ENCODE measurements at places on chromosomes 12 and 14.
A peak's percentile ranks its signal among the peaks of the same experiment; 100 is the strongest.

DNA sequence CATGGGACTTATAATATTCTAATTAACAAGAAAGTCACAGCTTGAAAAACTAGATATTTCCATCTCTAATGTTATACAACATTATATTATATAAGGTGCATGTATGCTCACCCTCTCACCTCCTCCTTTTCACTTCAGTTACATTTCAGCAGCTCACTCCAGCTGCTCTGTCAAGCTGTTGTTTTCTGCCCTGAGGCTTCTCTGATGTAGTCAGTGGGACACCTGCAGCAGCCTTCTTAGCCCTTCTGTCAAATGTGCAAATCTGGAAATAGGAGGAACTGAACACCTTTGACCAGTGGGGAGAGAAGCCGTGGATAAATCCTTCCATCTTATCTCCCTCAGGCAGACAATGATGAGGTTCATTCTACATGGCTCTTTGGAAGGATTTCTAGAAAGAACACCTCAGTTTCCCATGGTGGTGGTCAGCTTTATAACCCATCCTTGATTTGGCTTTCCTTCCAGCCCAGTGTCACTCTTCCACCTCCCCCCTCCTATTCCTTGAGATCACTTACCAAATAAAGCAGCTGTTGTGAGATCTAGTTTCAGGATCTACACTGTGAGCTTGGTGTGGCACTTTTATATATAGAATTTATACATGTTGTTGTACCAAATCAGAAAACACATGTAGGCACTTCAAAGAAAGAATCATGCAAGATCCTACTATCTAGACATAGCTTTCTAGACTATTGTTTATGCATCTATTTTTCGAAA, 79.6 kb upstream of the STK38L start:
- DNase-seq: no peak

DNA sequence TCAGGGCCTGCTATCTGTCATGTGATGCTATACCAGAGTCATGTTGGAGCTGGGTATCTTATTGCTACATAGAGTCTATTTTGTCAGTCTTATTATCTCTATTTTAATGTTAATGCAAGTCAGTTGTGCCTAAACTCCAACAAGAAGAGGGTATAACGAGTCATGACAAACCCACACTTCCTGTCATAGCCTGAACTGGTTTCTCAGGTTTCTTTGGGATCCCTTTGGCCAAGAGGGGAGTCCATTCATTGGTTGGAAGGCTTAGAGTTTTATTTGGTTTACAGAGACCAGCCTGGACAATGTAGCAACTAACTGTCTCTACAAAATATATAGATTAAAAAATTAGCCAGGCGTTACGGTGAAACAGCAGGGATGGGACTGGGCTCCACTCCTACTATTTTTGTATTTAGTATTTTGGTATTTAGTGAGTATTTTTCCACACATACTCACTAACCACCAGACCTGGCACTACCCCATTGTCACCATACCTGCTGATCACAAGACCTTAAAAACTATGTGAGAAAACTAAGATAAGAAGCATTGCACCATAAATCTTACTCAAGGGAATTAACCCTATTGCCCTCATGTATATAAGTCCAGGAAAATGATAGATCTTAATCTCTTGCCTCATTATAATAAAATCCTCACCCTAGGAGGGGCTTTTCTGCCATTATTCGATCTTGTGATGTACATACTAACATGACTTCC, 387.5 kb downstream of the IPO8 start:
- no peak for DNase-seq

GRCh38 chr14:71956920-71957563, 24.8 kb downstream of the RGS6 start:
- DNase-seq: no peak

DNA sequence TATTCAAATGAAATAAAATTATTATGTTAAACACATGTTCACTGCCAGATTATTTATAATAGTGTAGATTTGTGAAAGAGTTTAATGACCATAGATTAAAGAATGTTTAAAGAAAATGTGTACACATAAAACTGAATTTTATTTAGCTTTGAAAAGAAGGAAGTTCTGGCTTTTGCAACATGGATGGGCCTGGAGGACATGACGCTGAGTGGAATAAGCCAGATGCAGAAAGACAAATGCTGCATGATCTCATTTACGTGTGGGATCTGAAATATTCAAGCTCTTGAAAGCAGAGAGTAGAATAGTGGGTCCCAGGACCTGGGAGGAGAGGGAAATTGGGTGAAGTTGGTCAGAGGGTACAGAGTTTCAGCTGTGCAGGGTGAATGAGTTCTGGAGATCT, 1261.2 kb downstream of the TMEM121 start:
- no peak for DNase-seq

DNA sequence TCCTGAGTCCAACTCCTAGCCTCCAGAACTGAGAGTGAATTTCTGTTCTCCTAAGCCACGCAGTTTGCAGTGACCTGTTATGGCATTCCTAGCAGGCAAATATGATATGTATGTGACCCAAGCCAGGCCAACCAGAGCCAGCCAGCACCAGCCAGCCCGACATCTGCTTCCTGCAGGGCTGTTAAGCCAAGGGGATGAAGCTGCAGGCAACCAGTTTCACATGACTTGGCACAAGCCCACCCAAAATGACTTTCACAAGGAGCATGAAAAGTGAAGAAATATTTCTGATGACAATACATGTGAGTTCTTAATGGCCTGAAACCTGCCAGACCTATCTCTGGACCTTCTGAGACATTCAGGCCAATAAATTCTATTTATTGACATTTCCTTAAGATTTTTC, 68.1 kb downstream of the ITPK1 start:
- no peak for DNase-seq

DNA sequence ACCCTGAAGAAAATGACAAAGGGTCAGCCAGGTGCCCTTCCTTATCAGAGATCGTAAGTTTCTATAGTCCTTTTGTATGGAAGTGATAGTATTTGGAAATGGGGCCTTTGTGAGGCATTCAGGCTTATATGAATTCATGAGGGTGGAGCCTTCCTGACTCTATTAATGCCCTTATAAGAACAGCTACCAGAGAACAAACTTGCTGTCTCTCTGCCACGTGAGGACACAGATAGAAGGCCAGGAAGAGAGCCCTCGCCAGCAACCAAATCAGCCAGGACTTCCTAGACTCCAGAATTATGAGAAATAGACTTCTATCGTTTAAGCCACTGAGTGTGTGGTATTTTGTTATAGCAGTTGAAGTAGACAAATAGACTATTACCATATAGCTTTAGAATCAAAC, 36.7 kb downstream of the TRMT5 start:
- no peak for DNase-seq

DNA sequence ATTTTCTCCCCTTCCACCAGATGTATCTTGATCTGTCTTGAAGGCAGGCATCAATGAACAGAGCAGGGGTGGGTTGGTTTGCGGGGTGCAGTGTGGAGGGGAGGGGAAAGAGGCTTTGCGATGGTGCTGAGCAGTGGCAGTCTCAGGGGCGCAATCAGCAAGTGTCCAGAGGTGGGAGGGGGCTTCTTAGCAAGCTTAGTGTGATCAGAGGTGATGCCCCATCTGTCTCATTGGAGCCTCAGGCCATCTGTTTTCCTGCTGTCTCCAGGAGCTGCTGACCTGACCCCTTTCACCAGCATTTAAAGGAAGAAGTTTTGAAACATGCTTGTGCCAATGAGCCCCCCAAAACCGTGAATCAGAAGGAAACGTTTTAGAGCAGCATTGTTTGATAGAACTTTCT, 187.7 kb upstream of the LHX5 start:
- no peak for DNase-seq

GRCh38 chr12:4535871-4536270, 2.8 kb upstream of the RAD51AP1 start:
- no peak for DNase-seq

GRCh38 chr12:124621296-124621660, 53.9 kb upstream of the NCOR2 start:
- DNase-seq: no peak

GRCh38 chr12:123571343-123571813, 13.0 kb upstream of the TMED2 start:
- DNase-seq: peak; percentile 65
